ENCODE measurements at places on chromosomes 12 and 14.

DNA sequence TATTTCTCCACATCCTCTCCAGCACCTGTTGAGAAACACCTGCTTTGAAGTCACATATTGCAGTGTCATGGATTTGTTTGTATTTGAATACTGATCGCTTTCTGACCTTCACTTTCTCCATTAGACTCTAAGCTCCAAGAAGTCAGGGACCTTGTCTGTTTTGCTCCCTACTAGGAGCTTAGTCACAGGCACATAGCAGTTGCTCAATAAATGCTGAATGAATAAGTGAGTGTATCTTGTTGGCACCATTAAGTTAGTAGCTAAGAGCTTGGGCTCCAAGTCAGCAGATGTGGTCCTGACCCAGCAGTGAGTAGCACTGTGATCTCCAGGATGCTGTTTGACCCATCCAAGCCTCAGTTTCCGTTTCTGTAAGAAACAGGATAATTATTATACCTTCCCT, 10.1 kb downstream of the MVK start:
- no peak for DNase-seq

DNA sequence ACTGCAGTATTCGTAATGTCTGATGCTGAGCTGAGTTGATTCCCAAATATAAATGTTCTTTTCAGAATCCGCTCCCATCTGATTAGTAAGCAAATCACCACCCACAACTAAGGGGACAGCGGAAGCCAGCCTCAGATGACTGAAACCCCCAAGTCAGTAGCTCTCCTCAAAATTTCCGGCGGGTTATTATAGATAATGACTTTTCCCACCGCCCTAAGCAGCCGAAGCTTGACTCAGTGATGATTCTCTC, 469 bp upstream of the LRFN5 start:
- DNase-seq = no peak

- no peak for DNase-seq
Observed at GRCh38 chr14:71163842-71164629, 256.8 kb downstream of the PCNX1 start.

DNA sequence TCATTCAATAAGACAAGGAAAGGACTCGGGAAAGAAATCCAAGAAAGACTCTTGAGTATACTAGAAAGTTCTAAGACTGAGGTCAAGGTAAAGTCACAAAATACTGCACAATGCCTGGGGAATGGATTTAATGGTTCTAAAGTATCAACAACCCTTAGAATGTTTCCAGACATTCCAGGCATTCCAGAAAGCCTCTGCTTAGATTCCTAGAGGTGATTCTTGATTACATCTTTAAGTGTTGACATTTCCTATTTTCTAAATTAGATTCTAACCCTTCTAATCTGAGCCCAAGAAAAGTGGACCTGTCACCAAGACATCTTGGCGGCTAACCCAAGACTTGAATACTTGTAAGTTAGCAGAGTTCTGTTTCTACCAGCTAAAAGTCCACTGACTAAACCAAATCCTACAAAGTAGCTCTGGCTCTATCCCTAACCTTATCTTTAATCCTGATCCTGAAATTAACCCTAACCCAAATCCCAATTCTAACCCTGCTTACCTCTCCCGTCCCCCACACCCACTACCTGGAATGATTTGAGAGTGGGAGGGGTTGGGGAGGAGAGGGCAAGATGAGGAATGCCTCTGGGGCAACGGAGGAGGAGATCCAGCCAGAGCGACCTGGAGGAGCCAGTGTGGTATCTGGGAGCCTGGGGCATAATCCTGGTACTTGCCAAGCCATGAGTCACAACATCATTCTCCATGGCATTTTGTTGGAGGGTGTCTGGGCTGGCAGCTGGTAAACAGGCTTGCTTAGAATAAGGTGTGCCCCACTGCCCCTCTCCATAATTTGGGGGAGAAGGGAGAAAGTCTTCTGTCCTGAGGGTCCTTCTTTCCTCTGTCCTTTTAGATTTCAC, 93.4 kb upstream of the HOXC13 start:
- DNase-seq = no peak

- DNase-seq = no peak
Observed at GRCh38 chr12:113658006-113658655, 186.5 kb upstream of the LHX5 start.

GRCh38 chr12:79555028-79555925, 135.5 kb downstream of the PAWR start:
- no peak for DNase-seq

GRCh38 chr14:104341532-104342434, 203.4 kb downstream of the KIF26A start:
- no peak for DNase-seq

GRCh38 chr12:52125476-52125900, 46.0 kb downstream of the SMIM41 start:
- no peak for DNase-seq

- DNase-seq = no peak
Observed at GRCh38 chr12:80698256-80698655, 9.2 kb upstream of the MYF6 start.

- no peak for DNase-seq
Observed at GRCh38 chr12:2101359-2101758, 48.6 kb downstream of the CACNA1C start.

DNA sequence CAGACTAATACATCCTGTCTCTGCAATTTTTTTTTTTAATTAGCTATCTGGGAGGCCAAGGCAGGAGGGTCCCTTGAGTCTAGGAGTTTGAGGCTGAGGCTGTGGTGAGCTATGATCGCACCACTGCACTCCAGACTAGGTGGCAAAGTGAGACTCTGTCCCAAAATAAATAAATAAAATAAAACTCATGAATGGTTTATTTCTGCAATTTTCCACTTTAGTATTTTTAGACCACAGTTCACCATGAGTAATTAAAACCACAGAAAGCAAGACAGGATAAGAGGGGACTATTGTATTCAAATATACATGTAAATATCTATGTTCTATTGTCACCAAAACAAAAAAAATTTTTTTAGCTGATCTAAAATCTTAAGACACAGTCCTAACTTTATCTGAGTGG, 17.8 kb downstream of the TAOK3 start:
- DNase-seq = no peak

- no peak for DNase-seq
Observed at GRCh38 chr12:47808050-47808449, 11.7 kb downstream of the HDAC7 start.

DNA sequence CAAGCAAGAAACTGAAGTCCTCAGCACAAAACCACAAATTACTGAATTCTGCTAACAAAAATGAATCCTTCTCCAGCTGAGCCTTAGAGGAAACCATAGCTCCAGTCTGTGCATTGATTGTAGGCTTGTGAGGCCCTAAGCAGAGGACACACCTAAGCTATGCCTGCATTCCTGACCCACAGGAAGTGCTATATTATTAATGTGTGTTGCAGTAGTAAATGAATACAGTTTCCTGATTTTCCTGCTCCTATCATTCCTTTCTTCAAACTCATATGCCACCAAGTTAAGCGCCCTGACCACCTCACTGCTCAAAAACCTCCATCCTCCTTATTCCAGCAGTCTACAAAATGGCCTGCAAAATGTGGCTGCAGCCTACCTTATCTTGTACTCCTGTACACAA, 151.9 kb upstream of the ABCD2 start:
- no peak for DNase-seq

GRCh38 chr14:79704041-79704807, 507.1 kb downstream of the DIO2 start:
- DNase-seq = no peak

- DNase-seq = no peak
Observed at GRCh38 chr12:125069616-125070015, 4.4 kb downstream of the AACS start.

DNA sequence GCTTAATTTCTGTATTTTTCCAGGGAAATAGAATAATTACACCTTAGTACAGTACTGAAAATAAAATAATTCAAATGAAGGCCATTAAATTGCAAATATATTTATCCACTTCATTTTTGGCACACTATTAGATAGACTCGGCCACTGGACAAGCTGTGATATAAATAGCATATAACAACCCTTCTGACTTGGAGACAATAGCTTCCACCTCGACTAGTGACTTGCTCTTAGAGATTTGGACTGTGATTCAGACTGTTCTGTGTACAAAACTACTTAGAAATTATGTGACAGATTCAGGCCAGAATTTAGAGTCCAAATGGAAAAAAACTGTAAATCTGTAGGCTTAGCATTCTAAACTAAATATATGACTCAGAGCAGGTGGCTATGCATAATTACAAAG, 949.9 kb downstream of the LRFN5 start:
- no peak for DNase-seq

DNA sequence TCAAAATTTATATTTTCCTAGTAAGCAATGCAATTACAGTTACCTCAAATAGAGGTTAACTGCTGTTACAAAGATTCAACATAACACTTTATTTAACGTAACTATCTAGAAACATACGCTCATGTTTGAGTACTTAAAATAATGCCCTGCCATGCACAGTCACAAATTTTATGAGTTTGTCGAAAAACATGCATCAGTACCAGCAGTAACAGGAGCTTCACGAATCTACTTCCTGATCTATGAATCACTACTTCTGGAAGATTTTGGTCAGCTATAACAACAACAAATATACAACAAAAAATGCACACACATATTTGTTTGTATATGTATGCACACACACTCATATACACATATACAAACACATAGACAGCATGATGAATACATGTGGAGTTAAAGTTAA, 881.8 kb downstream of the FSCB start:
- DNase-seq = no peak

DNA sequence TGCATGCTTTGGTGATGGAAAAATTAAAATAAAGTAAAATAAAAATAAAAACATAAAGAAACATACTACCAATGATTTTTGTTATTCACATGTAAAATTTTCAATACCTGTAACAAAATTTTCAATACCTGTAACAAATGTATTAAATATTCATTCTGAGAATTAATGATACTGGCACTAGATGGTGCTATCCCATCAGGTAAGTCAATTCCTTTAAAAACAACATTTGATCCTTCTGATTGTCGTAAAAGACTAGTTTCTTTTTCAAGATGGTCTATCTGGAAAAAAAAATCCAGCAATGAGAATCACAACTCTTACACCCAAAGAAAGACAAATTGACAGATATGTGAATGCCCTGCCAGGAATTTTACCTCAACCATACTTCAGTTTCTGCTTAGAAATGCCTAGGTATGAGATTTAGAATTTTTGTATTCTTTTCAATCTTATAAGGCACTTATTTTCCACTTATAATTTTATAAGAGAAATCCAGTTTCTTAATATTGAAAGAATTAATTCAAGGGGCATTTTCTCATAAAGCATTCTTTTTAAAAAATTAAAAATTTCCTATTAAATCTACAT, 30.7 kb downstream of the CEP290 start:
- no peak for DNase-seq

GRCh38 chr14:33510063-33510481, 440.8 kb downstream of the EGLN3 start:
- no peak for DNase-seq

- DNase-seq = no peak
Observed at GRCh38 chr12:112971248-112971647, 7.1 kb upstream of the OAS2 start.

GRCh38 chr12:65823513-65824375, 539 bp upstream of the HMGA2 start:
- no peak for DNase-seq

- DNase-seq = no peak
Observed at GRCh38 chr12:43585676-43586075, 33.7 kb upstream of the ADAMTS20 start.
